ENCODE measurements at places on chromosomes 11 and 22.

DNA sequence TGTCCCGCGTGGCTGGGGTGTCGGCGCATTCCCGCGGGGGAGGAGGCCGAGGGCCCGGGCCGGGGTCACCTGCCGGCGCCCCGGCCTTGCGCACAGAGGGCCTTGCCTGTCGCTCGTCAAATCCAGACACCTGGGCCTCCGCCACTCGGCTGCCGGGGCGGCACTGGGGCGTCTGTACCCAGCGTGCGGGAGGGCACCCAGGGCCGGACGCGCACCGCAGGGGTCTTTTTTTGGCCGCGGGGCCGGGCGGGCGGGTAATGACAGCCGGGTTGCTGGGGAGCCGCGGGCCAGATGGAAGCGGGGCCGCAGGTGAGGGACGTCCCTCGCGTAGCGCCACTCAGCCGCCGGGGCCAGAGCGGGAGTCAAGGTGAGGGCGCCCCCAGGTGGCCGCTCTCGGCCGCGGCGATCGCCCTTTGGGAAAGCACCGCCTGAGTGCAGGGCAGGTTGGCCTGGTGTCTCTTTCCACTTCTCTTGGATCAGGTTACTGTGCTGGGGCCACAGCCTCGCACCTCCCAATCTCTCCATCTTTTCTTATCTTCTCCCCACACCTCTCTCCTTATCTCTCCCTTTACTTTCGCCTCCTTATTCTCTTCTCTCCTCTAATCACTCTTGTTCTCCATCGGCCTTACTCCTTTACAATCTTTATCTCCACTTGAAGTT lies 3.5 kb downstream of the PHLDB1 start:
- peak; percentile 79 for DNase-seq

GRCh38 chr22:24592851-24593558 lies at the start of gene LRRC75B:
TSS of gene LRRC75B (minus strand) at chr22:24593073. CDS start at chr22:24593039, 34 bp downstream.
- DNase-seq = no peak

DNA sequence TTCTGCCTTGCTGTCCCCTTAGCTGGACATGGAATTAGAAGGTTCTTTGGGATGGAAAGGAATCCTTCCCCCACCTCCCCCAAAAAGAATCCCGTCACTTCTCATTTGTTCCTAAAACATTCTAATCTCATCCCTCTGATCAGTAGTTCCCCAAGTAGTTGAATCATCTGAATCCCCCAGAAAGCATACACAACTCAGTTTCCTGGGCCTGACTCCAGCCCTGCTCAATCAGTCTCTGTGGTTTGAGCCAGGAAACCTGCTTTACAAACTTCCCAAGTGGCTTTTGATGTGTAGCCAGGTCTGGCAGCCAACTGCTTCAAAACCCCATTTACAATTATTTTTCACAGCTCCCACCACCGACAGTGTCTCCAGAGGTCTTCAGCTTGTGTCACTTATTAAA lies 20.2 kb downstream of the C22orf31 start:
- DNase-seq = no peak

DNA sequence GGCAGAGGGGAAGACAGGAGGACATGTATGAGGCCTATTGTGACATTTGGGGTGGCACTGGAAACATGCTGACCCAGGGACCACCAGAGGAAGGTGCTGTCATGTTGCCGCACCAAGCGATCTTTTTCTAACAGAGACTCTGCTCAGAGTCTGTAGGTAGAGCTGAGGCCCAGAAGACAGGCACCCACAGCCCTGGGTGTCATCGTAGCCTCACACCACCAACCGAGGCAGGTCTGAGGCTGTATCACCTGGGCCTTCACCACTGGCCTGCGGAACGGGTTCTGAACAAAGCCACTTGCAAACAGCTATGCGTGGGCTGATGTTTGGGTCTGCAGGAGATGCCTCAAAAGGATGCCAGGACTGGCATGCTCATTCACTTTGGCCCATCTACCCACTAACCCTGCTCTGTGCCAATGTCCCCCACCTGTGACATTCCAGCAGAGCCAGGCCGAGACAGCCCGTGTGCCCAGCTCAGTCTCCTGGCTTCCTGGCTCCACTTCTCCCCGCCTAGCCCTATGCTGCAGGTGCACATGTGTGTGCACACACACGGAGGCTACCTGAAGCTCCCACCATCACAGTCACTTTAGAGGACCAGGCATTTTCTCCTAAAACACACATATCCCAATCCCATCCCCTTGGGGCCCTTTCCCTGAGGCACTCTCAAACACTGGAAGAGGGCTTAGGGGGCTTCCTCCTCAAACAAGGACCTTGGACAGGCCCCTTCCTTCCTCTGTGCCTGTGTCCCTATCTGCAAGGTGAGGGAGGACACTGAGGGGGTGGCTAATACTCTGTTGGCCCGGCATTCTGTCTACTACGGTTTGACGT lies 3.6 kb downstream of the TRIM29 start:
- DNase-seq = no peak

DNA sequence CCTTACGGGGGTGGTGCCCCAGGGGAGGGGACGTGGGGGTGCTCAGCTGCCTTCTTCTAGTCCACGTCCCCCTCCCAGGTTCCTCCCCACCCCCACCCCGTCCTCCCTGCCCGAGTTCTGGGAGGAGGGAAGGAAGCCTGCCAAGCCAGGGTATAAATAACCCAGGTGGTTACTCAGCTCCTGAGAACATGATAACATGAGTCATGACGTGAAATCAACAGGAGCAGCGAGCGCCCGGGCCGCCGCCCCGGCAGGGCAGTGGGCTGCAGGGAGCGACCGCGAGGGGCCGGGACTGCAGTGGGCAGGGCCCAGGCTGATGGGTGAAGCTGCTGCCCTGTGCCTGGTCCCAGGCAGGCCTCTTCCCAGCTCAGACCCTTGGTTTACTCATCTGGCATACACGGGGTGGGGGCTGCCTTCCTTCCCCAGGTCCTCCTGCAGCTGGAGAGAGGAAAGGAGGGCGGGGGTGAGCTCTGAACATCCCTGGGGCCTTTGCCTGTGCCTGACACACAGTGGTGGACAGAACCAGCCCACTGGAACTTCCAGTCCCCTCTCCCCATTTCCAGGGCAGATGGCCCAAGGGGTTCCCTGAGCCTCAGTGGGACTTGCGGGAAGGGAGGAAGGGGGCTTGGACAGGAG lies 8.8 kb upstream of the PDGFB start:
- DNase-seq = no peak

DNA sequence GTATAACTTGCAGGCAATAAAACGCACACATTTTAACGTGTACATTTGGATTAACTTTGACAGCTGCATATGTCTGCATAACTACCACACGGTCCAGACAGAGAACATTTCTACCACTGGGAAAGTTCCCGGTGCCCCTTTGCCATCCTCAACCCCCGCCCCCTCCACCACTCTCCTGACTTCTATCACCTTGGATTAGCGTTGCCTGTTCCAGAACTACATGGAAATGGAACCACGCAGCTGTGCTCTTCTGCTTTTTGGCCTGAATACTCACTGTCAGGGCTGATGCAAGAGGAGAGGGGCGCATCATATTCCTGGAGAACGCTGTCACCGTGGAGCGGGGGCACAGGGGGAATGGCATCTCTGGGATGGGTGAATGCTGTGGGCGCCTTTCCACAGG lies 62.1 kb downstream of the LRP5 start:
- DNase-seq = no peak

DNA sequence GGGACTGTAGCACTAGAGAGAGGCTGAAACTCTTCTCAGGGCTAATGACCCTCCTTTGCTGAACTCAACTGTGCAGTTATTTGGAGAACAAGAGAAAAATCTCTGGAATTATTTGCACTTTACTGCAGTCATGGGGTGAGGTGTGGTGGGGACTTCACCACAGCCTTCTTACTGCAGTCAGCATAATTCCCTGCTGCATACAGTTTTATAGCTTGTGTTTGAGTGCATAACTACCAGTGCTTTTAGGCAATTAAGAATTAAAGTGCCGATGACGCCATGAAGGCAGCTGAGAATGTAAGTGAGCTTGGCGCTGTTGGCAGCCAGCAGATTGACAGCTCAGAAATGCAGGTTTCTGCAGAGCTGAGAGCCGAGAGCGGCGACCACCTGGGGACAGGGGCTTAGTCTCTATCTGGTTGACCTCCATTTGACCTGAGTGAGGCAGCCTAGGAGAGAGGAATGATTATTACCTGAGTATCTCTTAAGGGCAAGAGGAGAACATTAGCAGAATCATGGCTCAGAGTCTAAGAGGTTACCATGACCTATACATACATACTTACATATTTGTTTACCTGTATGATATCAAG lies 830.0 kb downstream of the NTM start:
- no peak for DNase-seq

DNA sequence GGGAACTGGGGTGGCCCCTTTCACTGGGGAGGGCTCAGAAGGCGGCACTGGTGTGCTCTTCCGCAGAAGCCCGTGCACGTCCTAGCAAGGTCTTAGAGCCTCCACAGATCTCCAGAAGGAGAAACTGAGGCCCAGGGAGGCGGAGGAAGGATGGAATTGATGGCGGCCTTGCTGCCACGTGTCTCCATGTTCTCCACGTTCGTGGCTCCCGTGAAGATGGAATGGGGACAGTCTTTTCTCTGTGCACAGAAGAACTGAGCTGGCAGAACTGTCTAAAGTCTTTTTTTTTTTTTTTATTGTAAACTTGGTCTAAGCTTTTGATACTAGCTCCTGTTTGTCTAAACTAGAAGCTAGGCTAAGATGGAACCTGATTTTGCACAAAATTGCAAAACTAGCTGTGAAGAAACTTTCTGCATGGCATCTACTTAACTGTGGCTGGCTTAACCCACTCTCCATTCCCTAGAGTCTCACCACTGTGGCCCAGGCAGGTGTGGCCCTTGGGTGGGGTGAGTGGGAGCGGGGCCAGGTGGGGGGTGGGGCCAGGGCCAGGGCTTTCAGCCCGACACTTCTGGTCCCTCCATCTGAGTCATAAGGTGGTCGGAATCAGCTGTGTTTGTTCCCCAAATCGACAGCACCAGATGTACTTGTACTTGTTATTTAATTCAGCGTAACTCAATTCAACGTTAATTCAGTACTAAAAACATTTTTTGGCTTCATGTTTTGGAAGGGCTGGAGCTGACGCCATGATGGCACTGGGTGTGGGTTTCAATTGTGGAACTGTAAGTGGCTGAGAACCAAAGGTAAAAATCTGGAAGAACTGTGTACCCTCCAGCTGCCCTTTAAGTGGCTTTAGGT lies 120.7 kb downstream of the MPPED1 start:
- no peak for DNase-seq

DNA sequence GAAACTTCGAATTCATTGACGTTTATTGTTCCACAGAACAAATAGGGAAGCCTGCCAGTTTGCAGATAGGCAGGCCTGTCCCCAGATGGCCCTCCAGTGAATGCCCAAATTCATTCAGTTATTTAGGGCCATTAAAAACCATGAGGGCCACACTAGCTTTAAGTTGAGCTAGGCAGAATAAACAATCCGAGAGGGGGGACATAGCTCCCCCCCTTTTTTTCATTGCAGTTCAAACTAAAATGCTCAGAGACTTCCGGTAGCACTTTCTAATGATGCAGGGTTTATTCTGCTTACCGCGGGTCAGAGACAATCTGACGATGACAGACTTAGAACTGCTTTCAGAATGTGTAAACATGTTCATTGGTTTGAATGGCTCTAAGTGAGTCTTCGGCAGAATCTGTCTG lies 72.0 kb downstream of the ZBTB16 start:
- DNase-seq = peak; percentile 3

DNA sequence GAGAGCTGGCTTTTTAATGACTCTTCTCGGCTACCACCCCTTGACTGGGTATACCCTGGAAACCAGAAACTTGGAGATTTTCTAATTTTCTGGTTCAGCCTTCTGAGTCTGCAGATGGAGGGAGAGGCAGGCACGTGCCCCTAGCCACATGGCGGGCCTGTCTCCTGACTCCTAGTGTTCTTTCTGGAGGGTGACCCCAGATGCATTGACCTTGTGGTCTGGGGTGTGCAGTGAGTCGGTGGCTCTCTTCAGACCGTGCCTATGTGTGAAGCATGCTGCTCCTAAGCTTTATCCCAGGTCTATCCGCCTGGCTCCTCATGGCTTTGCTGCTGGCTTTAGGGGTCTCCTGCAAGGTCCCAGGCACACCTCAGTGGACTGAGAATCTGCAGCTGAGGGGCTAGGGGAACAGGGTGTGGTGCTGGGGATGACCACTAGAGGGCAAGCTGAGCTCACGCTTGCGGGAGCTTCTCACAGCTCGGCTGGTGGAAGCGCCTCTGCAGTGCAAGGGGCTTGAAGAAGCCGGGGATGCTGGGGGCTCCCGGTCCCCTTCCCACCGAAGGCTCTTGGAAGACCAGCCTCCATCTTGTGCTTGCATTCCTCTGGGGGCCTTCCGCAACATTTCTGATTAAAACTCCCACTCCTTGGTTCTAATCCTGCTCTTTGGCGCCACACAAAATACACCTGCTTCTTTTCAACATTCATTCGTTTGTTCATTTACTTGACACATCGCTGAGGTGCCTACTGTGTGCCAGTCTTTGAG lies 51.8 kb downstream of the OTOG start:
- peak; percentile 11 for DNase-seq

GRCh38 chr11:1109918-1110705 lies 35.4 kb downstream of the MUC2 start:
- no peak for DNase-seq

DNA sequence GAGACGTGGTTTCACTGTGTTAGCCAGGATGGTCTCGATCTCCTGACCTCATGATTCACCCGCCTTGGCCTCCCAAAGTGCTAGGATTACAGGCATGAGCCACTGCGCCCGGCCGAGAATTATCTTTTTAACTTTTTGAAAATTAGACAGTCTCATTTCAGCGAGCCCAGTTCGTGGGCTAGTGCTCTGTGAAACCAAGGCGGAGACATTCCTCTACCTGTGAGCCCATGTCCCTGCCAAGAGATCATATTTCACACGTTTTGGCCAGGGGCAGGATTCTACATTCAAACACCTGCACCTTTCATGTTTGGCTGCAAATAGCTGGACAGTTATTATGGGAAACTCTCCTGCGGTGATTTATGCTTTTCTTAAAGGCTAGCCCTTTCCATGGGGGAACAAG lies 60.3 kb downstream of the IRAG1 start:
- DNase-seq = no peak

- DNase-seq = no peak
Observed at GRCh38 chr11:95698676-95699557, 90.7 kb downstream of the FAM76B start.

DNA sequence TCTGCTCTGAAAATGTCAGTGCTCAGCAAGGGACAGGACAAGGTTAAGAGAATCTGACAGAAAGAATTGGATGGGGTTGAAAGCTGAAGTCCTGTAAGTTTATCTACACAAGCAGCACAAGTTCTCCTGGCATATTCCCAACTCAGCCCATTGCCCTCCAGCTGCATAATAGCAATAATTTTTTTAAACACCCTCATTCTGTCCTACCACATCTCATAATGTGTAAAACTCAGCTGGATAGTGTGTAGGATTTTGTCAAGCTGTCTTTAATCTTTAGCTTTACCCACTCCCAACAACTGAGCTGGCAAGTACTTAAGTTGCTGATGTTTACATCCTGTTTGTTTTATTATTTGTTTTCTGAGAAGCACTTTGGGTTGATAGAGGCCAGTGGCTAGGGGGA lies 158.9 kb downstream of the CADM1 start:
- DNase-seq = no peak

GRCh38 chr22:19495562-19496323 lies 16.0 kb downstream of the CDC45 start:
- DNase-seq = peak; percentile 13

DNA sequence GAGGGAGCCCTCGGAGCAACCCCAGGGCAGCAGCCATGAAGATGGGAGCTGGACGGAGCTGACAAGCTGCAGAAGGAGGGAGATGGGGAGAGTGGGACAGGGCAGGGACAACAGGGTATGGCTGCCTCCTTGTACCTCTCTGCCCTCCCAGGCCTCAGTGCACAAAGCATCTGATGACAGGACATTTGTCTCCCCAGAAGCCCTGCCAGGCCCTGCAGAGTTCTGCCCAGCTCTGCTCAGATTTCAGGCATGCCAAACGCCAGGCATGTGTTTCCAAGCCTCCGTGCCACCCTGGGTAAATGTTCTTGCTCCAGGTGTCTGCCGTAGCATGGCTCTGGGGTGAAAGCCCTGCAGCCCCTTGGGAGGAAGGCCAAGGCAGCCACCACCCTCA lies 1.1 kb upstream of the IFITM10 start:
- no peak for DNase-seq
